ENCODE measurements at places on chromosomes 1 and 21. TPM values are rescaled to one million over a fixed set of nuclear protein-coding genes. Genes with fewer than 3 reads are reported as not detected.

DNA sequence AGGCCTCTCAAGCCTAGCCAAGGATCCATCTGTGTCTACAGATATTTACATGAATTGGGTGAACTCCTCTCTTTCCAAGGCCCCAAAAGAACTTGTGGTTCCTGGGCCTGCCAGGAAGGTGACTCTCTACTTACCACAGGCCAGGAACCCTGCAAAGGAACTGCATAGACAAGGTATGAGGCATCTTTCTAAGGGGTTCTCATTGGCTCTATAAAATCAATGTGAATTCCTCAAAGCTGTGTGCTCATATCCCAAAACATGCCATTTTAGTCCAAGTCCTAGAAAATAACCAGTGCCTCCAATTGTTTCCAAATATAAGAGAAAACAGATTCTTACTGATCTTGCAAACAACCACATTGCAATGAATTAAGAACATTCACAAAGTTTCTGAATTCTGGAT is 39.9 kb upstream of the RGL1 start:
- H3K27me3 ChIP-seq, result no peaks in the 10 kb centered on the region
- H3K4me3 ChIP-seq, result no peak overlapping the region

DNA sequence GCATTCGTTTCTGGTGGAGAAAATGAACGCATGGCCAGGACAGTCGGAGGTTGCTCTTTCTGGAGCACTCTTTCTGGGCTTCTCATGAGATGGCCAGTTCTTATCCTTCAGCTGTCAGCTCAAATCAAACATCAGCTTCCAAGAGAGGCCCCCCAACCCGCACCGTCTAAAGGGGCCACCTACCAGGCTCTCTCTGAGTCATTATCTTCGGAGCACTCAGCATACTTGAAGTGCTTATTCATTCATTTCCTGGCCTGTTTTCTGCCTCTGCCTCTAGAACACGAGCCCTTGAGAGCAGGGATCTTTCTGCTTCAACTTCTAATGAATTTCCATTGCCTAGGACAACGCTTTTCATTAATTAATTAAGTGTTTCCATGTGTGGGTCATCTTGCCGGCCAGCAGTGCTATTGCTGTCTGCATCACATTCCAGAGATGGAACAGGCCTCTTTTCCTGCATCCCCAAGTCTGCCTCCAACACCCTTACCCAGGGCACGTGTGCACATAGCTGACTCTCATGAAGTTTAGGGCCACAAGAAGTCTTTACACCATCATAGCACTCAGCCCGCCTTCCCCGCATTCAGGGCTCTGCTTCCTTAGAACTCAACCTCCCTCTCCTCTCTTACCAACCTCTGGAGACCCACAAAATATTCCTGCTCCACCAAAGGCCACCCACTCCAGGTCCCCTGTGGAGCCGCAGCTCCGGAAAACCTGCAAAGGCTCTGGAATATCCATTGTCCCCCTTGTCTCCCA is 52.1 kb upstream of the LAPTM5 start:
- no peaks in the 10 kb centered on the region for H3K4me1 ChIP-seq
- H3K27ac ChIP-seq, result no peak overlapping the region
- H3K27me3 ChIP-seq, result peaks cover 2% of the 10 kb centered on the region
- DNase-seq, result no peak
- no peaks in the 10 kb centered on the region for H3K36me3 ChIP-seq

The C1orf185 gene
- not detected for total RNA-seq

DNA sequence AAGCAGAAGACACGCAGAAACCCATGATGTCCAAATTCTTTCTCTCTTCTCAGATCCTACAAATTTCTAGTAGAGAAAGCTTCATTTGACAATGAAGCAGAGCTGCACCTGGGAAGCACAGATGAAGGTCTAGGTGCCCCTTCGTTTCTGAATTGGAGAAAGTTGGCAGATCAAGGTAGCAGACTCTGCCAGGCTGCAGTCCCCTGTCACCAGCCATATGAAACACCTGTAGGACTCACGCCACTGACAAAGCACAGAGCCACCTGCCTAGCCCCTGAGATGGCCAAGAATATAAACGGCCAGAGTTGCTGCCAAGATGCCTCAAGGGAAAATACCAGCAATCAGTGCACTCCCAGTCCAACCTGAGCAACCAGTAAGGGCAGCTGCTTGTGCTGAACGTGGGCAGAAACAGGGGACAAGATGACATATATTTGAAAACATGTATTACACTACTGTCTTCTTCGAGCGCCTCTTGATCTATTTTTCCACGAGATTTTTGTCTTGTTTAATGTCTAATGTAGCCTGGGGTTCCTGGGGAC is 20.6 kb upstream of the PLEKHA6 start:
- no peak overlapping the region for H3K4me3 ChIP-seq
- H3K27ac ChIP-seq, result no peak overlapping the region
- no peaks in the 10 kb centered on the region for H3K36me3 ChIP-seq
- H3K27me3 ChIP-seq, result peaks cover 5% of the 10 kb centered on the region

DNA sequence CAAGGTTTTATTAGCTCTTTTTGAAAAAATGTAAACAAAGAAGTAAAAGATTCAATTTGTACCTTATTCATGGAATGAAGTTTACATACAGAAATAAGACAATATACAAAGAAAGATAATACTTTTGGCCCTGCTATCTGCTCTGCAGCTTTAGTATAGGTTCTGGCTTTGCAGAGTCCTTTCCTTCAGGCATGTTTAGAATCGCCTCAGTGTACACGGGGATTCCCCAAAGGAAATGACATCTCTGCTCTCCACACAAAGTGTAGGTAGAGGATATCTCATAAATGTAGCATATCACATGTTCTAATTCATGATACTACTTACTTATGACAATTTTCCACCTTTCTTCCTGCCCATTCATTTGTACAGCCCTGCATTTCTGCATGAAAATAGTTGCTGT is 222.6 kb upstream of the DPYD start:
- H3K4me1 ChIP-seq, result no peaks in the 10 kb centered on the region
- H3K36me3 ChIP-seq, result no peaks in the 10 kb centered on the region
- H3K27me3 ChIP-seq, result no peaks in the 10 kb centered on the region
- DNase-seq, result no peak

- DNase-seq, result no peak
- no peak overlapping the region for H3K4me3 ChIP-seq
- H3K36me3 ChIP-seq, result no peaks in the 10 kb centered on the region
- no peak overlapping the region for H3K27ac ChIP-seq
- no peaks in the 10 kb centered on the region for H3K27me3 ChIP-seq
These were observed 56.5 kb upstream of the ZNF326 start for GRCh38 chr1:89938171-89939055.

DNA sequence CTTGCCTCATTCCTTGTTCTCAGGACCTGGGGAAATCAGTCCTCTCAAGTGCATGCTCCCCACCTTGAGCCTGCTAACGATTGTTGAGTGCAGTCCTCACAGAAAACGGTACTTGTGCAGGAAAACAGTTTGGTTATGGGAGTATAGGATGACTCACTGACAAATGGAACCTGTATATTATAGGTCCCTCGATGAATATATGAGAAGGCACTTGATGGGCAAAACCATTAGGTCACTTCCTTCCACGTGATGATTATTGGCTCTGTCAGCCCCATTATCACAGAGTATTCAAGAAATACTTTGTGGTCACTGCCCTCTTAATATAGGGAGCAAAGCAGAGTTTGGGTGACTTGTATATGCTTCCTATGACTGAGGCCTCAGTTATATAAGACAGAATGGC is 6.2 kb downstream of the CCDC17 start:
- H3K4me3 ChIP-seq, result no peak overlapping the region
- DNase-seq, result no peak
- no peak overlapping the region for H3K27ac ChIP-seq
- H3K36me3 ChIP-seq, result peaks cover 24% of the 10 kb centered on the region
- H3K4me1 ChIP-seq, result no peaks in the 10 kb centered on the region
- no peaks in the 10 kb centered on the region for H3K27me3 ChIP-seq

DNA sequence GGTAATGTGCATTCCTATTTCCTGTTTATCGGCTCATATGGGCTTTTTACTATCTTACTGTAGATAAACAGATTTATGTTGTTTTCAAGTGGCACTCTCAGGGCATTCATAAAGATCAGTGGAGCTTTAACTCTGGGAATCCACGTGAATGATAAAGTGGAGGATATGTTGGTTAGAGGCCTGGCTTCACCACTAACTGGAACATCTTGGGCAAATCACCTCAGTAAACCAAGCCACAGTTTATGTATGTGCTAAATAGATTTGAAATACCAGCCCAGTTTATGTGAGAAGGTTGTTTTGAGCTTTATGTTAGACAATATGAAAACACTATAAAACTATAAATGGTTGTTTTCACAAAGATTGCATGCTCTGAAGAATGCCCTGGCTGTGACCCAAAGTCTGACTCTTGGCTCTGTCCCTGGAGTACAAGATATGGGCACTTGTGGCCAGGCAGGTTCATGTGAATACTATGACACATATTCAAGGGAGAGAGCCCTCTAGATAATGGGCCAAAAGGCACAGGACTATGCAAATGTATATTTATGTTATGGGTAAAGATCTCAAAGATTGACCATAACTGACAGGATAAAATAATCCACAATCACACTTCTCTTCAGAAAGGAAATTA is 36.7 kb downstream of the FAM163A start:
- H3K36me3 ChIP-seq, result no peaks in the 10 kb centered on the region
- no peak overlapping the region for H3K27ac ChIP-seq
- H3K4me1 ChIP-seq, result no peaks in the 10 kb centered on the region
- H3K27me3 ChIP-seq, result no peaks in the 10 kb centered on the region

DNA sequence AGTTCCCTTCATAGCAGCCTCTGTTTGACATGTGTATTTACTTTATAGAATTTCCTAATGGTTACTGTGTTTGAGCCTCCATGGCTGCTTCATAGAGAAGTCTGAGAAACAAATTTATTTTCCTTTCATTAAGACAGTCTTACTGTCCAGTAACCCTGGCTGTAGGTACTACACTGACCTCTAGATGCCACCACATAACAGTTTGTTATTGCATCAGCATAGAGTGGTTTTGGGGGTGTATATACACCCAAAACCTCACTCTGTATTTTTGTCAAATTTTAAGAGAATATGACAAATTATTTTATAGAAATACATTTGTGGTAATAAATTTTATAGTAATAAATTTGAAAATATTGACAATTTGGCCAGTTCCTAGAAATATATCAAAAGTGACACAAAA is 57.3 kb downstream of the OBSCN start:
- H3K36me3 ChIP-seq, result no peaks in the 10 kb centered on the region
- H3K27me3 ChIP-seq, result no peaks in the 10 kb centered on the region
- DNase-seq, result no peak
- no peaks in the 10 kb centered on the region for H3K4me1 ChIP-seq

- H3K27ac ChIP-seq, result no peak overlapping the region
- DNase-seq, result no peak
- H3K4me3 ChIP-seq, result no peak overlapping the region
- no peaks in the 10 kb centered on the region for H3K27me3 ChIP-seq
These were observed 383.9 kb downstream of the TGFB2 start for GRCh38 chr1:218728898-218729565.

DNA sequence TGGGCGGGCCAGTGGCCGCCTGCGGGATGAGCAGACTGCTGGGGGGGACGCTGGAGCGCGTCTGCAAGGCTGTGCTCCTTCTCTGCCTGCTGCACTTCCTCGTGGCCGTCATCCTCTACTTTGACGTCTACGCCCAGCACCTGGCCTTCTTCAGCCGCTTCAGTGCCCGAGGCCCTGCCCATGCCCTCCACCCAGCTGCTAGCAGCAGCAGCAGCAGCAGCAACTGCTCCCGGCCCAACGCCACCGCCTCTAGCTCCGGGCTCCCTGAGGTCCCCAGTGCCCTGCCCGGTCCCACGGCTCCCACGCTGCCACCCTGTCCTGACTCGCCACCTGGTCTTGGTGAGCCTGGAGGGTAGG is 2.1 kb downstream of the B4GALT2 start:
- peaks cover 29% of the 10 kb centered on the region for H3K36me3 ChIP-seq
- H3K27me3 ChIP-seq, result no peaks in the 10 kb centered on the region
- H3K27ac ChIP-seq, result no peak overlapping the region
- no peak overlapping the region for H3K4me3 ChIP-seq
- DNase-seq, result no peak

The DARS2 gene
- total RNA-seq, result 19.6 TPM

GRCh38 chr1:107004421-107004820 is 52.1 kb upstream of the PRMT6 start:
- DNase-seq, result no peak
- no peaks in the 10 kb centered on the region for H3K27me3 ChIP-seq
- no peaks in the 10 kb centered on the region for H3K36me3 ChIP-seq
- H3K27ac ChIP-seq, result no peak overlapping the region

The ADAMTSL4 gene
- 20.0 TPM for total RNA-seq

The FAM72D gene
- not detected for total RNA-seq

The PTPN7 gene
- 5.5 TPM for total RNA-seq

The CHRM3 gene
- 2.9 TPM for total RNA-seq

DNA sequence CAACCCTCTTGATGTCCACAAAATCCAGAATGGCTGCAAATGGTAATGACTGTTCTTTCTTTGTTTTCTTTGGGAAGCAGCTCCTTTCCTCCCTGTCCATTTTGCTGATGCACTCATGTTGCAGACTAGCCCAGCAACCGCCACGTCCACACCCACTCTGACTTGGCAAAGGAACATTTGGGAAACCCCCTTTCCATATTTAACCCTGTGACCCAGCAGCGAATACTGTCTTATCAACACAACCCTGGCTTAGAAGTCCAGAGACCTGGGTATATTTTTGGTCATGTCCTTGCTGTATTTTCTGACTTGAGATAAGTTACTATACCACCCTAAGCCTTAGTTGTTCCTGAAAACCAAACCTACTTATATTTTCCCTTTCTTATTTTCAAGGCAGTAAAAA is 18.1 kb upstream of the SHE start:
- H3K27ac ChIP-seq, result no peak overlapping the region
- H3K27me3 ChIP-seq, result no peaks in the 10 kb centered on the region

- H3K27me3 ChIP-seq, result no peaks in the 10 kb centered on the region
- H3K4me1 ChIP-seq, result no peaks in the 10 kb centered on the region
- no peaks in the 10 kb centered on the region for H3K36me3 ChIP-seq
- no peak overlapping the region for H3K27ac ChIP-seq
- DNase-seq, result no peak
These were observed 32.4 kb downstream of the MORN1 start for GRCh38 chr1:2358651-2359640.

The SPRR4 gene
- not detected for total RNA-seq

The TEX38 gene
- 0.35 TPM for total RNA-seq

- no peak overlapping the region for H3K4me3 ChIP-seq
- no peaks in the 10 kb centered on the region for H3K36me3 ChIP-seq
- H3K4me1 ChIP-seq, result peaks cover 7% of the 10 kb centered on the region
- DNase-seq, result no peak
- H3K27ac ChIP-seq, result no peak overlapping the region
These were observed 49.8 kb downstream of the HLCS start for GRCh38 chr21:36916718-36917117.

The GCSAML gene
- 1.8 TPM for total RNA-seq

- H3K36me3 ChIP-seq, result no peaks in the 10 kb centered on the region
- H3K27ac ChIP-seq, result no peak overlapping the region
- no peak for DNase-seq
- no peak overlapping the region for H3K4me3 ChIP-seq
These were observed 37.2 kb downstream of the ATP2B4 start for GRCh38 chr1:203663821-203664220.

DNA sequence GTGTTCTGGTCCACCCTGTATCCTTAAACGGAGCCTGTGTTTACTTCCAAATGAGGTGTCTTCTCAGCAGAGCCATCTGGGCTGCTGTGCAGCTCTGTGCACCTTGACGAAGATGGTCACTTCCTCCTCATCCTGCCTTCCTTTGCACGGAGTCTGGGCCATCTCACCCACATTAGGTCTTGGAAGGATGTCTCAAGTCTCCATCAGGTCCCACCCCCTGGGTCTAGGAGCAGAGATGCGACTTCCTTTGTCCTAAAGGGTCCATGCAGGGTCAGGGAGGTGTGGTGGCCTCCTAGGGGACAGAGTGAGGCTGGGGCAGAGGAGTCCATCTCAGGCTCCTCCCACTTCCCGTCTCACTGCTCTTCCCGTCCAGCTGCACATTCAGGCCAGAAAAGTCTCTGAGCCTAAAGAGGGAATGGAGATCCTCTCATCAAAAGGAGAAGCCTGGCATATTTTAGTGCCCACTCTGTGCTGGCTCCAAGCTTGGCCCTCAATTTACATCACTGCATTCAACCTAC is 209.2 kb downstream of the MATN1 start:
- H3K36me3 ChIP-seq, result no peaks in the 10 kb centered on the region
- no peak for DNase-seq

Measured in kidney (tissue), 22 donors.